ENCODE measurements at places on chromosomes 11 and 22.

DNA sequence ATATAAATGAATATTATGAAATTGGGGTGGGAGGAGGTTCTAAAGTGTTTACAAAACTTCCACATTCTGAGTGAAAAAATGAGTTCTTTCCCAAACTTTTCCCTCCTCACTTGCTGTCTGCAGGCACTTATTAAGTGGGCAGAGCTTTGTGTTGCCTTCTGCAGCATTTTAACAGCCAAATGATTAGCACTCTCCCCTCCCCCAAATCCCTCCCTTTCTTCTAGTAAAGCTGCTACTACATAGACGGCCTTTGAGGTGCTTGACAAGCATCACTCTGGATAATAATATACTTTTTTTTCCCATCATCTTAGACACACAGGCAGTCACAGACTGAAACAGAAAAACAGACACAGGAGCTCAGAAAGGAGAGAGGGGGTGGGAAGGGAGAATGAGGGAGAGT is 493.5 kb downstream of the DLG2 start:
- DNase-seq, result no peak

- DNase-seq, result no peak
These were observed 113.6 kb downstream of the LDLRAD3 start for GRCh38 chr11:36057379-36058042.

GRCh38 chr11:120564573-120565311 is 53.2 kb downstream of the GRIK4 start:
- DNase-seq, result no peak

- no peak for DNase-seq
These were observed 1.9 kb upstream of the OR6Q1 start for GRCh38 chr11:58028687-58029411.

DNA sequence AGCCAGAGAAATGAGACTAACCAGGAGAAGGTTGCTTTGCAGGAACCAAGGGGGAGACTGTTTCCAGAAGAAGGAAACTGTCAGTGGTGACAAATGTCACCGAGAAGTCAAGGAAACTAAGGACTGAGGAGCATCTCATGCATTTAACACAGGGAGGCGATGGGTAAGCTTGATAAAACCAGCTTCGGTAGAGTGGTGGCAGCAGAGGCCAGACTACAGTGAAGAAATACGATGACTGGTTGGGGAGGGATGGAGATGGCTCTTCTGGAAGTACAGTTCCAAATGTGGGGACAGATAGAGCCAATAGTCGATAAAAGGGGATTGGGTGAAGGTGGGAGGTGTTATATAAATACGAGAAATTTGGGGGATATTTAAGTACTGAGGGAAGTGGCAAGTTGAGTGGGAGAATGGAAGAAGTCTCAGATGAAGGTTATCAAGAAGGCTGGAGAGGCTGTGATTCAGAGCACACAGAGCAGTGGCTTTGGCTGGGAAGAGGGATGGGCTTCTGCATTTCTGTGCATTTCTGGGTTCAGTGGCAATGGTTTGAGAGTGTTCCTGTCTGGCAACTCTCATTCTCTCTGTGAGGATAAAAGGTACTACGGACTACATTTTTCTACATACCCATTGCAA is 29.2 kb downstream of the SC5D start:
- DNase-seq, result peak; percentile 59

- no peak for DNase-seq
These were observed 295.9 kb downstream of the MIAT start for GRCh38 chr22:26953012-26953883.

DNA sequence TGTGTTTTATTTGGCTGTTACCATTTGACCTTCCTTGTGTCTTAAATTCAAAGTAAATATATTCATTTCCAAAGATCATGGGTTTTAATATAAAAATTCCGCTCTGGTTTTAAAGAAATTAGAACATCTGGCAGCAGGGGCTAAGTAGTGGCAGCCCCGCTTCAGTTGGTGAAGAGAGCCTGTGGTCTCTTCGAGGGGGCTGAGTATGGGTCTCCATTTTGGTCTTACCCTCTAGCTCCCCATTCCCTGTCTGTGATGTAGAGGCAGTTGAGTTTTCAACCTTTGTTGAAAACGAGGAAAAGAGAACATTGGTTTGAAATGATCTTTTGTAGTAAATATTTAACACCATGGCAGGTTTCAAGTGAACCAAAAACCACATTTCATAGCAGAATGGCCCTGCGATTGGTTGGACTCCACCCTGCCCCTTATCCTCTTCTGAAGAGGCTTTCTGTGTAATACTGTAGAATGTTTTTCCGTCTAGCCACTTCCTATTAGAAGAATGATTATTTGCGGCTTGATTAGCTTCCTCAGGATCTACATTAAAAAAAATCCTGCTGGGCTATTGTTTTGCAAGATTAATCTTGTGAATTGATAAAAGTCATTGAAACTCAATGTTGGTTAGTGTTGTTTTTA is 17.7 kb downstream of the APLP2 start:
- DNase-seq, result no peak

DNA sequence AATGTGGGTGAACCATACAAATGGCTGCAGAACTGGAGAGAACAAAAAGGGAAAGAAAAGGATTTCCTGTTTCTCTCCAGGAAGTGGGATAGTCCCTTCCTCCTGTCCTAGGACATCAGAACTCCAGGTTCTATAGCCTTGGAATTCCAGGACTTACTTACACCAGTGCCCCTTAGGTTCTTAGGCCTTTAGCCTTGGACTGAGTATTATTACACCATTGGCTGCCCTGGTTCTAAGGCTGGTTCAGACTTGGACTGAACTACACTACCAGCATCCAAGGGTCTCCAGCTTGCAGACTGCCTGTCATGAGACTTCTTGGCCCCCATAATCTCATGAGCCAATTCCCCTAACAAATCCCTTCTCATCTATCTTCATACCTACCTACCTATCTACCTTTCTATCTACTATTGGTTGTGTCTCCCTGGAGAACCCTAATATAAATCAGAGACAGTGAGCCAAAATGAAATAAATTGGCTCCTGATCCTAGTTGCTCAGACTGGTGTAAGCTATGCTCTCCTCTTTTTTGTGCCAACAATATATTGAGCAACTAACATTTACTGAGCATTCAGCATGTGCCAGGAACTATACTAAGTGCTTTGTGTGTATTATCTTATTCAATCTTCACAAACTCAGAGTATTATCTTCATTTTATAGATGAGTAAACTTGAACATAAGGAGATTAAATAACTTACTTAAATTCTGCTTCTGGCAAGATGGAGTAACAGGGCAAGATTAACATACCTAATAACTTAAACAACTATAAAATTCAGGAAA is 303.7 kb downstream of the TTC28 start:
- DNase-seq, result no peak

DNA sequence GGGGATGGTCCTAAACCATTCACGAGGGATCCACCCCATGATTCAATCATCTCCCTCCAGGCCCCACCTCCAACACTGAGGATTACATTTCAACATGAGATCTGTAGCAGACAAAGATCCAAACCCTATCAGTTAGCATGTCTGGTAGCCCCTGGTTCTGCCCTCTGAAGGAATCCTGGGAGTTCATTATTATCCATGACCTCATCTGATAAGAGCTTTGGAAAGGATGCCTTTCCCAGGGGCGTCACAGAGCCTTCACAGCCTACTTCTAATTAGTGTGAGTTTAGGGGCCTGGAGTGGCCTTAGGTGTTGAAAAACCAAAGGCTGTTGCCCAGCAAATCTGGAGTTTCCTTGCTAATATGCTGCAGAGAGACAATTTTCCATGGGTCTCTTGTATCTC is 8.6 kb upstream of the EIF3M start:
- DNase-seq, result no peak

GRCh38 chr22:24983151-24983550 is 30.6 kb downstream of the KIAA1671 start:
- no peak for DNase-seq

- no peak for DNase-seq
These were observed 13.0 kb downstream of the TFIP11 start for GRCh38 chr22:26499188-26499703.

- DNase-seq, result no peak
These were observed 113.2 kb downstream of the FANCF start for GRCh38 chr11:22512457-22512856.

DNA sequence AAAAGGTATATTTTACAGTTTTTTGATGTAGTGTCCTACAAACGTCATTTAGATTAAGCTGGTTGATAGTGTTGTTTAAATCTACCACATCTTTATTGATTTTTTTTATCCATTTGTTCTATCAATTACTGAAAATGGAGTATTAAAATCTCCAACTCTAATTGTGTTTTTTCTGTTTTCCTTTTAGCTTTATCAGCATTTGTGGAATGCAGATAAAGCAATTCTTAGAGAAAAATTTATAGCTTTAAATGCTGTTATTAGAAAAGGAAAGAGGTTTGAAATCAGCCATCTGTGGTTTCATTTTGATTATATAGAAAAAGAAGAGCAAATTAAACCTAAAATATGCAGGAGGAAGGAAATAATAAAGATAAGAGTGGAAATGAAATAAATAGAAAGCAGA is 39.4 kb upstream of the CBX6 start:
- no peak for DNase-seq

GRCh38 chr22:45638197-45638596 is 33.4 kb upstream of the ATXN10 start:
- DNase-seq, result no peak

GRCh38 chr22:32606181-32606580 is 131.6 kb downstream of the FBXO7 start:
- DNase-seq, result no peak

- DNase-seq, result peak; percentile 1
These were observed 56.9 kb downstream of the ATG16L2 start for GRCh38 chr11:72871119-72871518.

DNA sequence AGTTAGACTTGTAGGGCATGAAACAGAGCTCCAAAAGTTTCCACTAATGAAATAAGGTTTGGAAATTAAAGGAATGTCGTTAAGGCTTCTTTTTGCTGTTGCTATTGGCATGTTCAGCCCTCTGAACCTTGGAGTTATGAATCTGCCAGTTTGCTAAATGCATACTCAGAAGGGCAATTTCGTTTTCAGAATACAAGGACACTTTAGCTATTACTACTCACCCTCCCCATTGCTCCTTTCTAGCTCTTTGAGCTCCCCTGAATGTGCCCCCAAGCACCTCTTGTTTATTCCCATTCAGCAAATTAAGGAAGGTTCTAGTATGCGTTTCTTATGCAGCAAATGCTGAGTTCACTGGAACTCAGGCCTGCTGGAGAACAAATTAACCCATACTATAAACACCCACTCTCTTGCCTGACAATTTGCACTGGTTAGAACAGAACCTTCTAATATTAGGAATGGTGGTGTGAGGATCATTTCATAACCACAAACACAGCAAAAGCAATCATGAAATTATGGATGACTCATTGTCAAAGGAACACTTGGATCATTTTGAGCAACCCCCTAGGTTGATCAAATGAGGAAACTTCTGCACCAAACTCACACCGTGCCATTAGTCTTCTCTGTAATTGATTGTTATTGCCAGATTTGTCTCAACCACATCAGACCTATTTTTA is 26.2 kb upstream of the LIN7C start:
- no peak for DNase-seq

DNA sequence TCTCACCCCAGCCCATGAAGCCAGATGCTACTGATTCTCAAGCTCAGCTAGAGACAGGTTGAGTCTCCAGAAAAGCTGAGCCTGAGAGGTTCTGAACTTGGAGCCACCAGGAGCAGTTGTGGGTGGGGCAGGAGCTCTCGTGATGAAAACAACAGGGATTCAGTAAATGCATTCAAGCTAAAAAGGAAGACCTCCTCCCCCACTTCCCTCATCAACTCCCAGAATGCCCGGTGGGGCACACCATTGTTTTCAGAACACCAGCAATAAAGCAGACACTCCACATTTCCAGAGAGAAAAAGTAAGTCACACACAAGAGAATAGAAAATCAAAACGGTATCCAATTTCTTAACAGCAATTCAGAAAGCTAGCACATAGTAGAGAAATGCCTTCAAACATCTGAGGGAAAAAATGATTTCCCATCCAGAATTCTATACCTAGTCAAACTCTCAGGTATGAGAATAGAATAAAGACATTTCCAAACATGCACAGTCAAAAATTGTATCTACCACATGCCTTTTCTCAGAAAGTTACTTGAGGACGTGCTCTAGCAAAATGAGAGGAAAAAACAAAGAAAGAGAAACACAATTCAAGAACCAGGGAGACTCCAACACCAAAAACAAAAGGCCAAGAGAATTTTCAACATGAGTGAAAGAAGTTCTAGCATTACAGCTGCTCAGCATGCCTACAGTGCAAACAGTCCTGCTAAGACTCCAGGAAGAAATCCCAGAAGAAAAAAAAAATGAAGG is 56.8 kb downstream of the CDKN1C start:
- no peak for DNase-seq

GRCh38 chr11:72125956-72126355 is 9.6 kb upstream of the FOLR3 start:
- no peak for DNase-seq

GRCh38 chr11:49202287-49202976 is 6.0 kb downstream of the FOLH1 start:
- no peak for DNase-seq

DNA sequence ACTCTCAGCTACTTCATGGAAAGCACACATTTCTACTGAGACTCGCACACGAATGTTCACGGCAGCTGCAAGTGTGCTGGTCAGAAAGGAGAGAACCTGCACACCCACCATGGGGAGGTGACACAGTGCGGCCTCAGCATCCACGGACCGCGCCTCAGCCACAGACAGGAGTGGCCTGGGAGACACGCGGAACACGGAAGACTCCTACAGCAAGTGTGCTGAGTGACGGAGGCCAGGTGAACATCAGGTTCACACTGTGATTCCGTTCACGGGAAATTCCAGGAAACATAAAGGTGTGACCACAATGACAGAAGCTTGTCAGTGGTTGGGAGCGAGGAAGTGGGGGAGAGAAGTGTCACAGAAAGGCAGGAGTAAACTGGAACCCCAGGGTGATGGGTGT is 13.3 kb upstream of the MOB2 start:
- DNase-seq, result no peak

DNA sequence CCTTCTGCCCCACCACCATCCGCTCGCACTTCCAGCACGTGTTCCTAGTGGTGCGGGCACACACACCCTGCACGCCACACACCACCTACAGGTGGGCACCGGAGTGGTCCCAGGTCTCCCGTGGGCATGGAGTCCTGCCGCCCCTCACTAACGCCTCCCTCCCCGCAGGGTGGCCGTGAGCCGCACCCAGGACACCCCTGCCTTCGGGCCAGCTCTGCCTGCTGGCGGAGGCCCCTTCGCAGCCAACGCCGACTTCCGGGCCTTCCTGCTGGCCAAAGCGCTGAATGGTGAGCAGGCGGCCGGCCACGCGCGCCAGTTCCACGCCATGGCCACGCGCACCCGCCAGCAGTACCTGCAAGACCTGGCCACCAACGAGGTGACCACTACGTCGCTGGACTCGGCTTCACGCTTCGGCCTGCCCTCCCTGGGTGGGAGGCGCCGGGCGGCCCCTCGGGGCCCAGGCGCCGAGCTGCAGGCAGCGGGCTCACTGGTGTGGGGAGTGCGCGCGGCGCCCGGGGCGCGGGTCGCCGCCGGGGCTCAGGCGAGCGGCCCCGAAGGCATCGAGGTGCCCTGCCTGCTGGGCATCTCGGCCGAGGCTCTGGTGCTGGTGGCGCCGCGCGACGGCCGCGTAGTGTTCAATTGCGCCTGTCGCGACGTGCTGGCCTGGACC is 8.5 kb downstream of the SIPA1 start:
- no peak for DNase-seq
